ENCODE measurements at places on chromosomes 7 and 10.

DNA sequence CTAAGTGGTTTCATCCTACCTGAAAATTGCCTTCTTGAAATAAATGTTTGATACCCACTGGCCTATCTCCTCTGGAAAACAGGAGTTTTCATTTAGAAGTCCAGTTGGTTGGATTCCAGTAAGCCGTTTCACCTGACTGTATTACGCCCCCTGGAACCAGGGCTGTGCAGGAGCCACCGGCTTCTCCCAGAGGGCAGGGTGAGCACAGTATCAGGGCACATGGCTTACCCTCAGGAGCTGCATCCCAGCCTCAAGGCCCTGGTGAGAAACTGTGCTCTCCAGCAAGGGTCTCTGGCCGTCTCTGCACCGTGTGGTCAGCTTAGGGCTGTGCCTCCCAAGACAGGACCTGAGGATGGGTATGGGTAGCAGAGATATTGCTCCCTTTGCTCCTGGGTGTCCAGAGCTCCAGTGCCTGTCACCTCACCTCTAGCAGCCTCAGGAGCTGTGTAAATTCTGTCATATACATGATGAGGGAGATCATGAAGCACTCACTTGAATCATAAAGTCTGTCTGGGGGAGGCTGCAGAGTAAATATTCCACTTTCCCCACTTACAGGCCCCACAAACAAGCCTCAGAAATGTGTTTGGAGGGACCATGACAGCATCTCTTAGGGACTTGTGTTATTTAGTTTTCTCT is 109.6 kb upstream of the SAMD8 start:
- no peak for DNase-seq

DNA sequence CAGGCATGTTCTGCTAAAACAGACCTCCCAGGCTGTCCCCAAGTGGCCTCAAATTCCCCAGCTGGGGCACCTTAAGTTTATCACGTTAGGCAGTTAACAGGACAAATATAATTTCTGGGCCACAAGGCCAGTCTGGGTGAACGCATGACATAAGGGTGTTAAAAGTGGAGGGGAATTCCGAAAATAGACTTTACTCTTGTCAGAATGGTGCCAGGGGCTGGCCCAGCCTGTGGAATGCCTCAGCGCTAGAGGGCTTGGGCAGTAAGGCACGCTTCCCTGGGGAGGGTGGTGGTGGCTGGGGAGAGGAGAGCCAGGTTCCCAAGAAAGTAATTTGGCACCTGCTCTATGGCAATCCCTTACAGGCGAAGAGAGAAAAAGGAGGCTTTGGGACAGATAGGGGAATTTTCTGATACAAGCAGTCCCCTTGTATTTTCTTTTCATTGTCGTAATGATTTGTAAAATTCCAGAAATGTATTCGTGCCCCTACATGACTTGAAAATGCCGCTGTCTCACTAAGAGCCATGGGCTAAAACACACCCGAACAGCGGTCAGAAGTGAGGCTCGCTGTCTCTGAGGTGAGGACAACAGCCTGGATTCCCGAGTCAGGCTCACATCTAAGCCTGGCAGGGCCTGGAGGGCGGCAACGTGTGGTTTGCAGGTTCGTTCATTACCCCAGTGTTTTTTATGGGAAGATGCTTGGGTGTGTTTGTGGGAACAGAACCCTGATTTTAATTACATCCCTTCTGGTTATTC is 463.2 kb upstream of the GALNT17 start:
- no peak for DNase-seq

- DNase-seq: no peak
Observed at GRCh38 chr10:78171633-78172400, 138.2 kb downstream of the RPS24 start.

- no peak for DNase-seq
Observed at GRCh38 chr7:40356871-40357709, 222.3 kb downstream of the SUGCT start.

- no peak for DNase-seq
Observed at GRCh38 chr7:102873470-102874165, 39.2 kb upstream of the LRRC17 start.

Measured in T-helper 9 cell (primary cell).